ENCODE measurements at places on chromosomes 7 and 10. TPM values are rescaled to one million over a fixed set of nuclear protein-coding genes. Genes with fewer than 3 reads are reported as not detected.
A peak's percentile ranks its signal among the peaks of the same experiment; 100 is the strongest.

GRCh38 chr7:115491744-115492380, 538.7 kb downstream of the TFEC start:
- no peak for ATAC-seq

Gene SFRP4
- 7.0 TPM for total RNA-seq

Gene TMEM229A
- 0.54 TPM for total RNA-seq

GRCh38 chr7:48847917-48848316, 76.4 kb upstream of the CDC14C start:
- no peak for ATAC-seq

DNA sequence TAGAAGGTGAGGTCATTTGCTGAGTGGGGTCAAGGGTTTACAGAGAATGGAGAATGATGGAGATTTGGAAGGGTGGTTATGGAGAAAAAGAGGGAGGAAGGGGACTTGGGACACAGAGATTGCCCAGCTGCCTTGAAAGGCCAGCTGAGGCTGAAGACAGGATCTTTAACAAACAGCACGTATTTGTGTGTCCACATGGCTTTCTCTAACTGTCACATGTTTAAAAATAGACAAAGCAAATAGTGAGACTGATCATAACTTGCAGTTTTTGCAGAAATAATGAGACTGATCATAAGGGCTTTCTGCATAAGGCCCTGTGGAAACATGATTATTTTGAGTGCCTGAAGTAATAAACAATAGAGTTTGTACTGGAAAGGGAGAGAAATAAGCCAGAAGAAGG, 212.7 kb downstream of the HDAC9 start:
- no peak for ATAC-seq

DNA sequence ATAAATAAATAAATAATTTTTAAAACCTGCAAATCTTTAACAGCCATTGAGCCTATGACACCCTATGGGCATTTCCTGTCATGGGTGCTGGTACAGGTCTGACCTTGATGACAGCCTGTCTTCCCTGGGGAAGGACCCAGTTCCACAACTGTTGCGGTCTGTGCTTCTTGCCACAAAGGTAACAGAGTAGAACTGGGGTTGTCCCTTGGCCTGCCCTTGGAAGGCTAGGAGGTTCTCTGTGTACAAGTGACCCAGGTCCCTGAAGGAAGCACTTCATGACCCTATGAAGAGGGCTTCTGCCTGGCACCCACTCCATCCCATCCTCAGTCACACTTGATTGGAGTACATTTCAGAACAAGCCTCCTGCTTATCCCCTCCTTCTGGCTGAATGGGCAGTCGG, 66.9 kb downstream of the OGDH start:
- no peak for ATAC-seq

DNA sequence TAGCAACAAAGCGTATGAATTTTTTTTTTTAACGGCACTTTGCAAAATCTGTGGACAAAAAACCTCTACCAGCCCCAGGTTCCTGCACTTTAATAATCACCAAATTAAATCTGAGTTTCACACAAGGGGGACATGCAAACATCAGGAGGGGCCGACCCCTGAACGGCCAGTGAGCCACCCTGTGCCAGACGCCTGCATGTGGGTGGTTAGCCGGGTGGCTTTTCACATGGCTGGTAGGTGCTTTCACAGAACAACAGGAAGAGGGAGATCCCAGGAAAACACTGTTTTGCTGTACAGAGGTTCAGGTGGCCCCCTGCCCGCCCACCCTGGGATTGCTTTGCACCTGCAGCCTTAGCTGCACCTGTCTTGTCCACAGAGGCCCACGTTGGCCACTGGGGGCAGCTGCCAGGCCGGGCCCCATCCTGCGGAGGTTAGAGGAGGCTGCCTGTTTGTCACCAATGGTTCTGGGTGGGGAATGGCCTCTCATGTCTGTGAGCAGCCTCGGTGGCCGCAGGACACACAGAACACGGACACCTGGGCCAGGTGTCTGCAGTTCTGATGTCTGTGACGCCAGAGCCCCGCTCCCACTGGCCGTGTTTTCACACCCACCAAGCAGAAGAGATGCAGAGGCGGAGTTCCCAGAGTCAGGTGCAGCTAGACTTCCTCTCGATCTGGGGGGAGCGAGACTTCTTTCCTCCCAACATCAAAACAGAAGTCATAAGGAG, 107.7 kb downstream of the FAM53B start:
- ATAC-seq: no peak

DNA sequence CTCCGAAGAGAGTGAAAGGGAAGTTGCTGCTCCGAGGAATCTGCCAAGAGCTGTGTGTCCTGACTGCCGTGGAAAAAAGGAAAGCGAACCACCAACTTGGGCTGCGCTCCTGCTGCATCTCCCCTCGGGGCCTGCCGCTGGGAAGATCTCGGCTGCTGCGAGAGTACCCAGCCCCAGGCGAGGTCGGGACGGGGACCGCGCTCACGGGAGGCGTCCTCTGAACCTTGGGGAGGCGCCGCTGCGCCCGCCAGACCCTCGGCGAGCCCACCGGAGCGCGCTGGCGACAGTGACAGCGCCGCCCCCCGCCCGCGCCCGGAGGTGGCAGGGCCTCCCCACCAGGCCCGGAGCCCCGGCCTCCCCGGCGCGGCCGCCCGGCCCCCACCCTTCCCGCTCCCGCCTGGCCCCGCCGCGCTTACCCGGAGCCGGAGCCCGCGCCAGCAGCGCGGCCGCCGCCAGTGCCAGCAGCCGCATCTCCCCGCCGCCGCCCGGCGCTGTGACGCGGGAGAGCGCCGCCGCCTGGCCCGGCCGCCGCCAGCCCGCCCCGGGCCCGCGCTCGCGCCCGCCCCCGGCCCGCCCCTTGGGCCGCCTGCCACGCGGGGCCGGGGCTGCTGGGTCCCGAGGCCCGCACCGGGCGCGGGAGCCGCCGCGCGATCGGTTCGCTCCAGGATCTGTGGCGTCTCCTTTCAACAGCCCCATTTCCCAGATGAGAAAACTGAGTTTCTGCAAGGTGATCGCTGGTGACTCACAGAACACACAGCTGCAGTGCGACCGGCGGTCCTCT, at the start of gene VSTM4:
VSTM4 (minus strand) TSS at position 508 of the 781 bp plus-strand sequence; CDS start at position 471, 37 bp downstream.
- peak; percentile 82 for ATAC-seq

Gene DPYSL4
- 1.6 TPM for total RNA-seq

Gene CRHR2
- 0.77 TPM for total RNA-seq

GRCh38 chr7:88670536-88670935, 89.0 kb upstream of the ZNF804B start:
- no peak for ATAC-seq
